ENCODE measurements at places on chromosomes 11 and 22. TPM values are rescaled to one million over a fixed set of nuclear protein-coding genes. Genes with fewer than 3 reads are reported as not detected.

DNA sequence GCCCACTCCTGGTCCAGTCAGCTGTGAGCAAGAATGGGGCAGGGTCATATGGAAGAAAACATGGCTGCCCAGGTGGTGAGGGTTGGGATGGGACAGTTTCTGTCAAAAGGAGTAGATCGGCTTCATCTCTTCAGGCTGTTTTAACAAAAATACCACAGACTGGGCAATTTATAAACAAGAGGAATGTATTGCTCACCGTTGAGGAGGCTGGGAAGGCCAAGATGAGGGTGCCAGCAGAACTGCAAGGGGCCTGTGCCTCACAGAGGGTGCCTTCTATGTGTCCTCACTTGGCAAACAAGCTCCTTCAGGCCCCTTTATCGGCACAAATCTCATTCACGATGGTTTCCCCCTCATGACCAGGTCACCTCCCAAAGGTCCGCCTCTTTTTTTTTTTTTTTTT lies 18.1 kb upstream of the RELT start:
- DNase-seq, result no peak

GRCh38 chr11:66971488-66971887 lies 3.6 kb upstream of the C11orf86 start:
- no peak for DNase-seq

- no peak for DNase-seq
These were observed at the start of gene GLB1L2 for GRCh38 chr11:134331354-134332188. TSS of gene GLB1L2 (plus strand) at chr11:134331988. CDS start at chr11:134332062, 74 bp downstream.

- no peak for DNase-seq
These were observed 54.0 kb upstream of the CECR2 start for GRCh38 chr22:17315310-17315709.

B4GAT1 gene
- total RNA-seq, result 20.4 TPM

GGTLC2 gene
- not detected for total RNA-seq

All from kidney epithelial cell (primary cell).